Activated B cell treated with CpG ODN at 0.5 μM for 24 hours (primary cell): ENCODE measurements at places on chromosomes 16 and 17. TPM values are rescaled to one million over a fixed set of nuclear protein-coding genes. Genes with fewer than 3 reads are reported as not detected.

KRT40 gene
- total RNA-seq: not detected in 2 replicates

CLDN7 gene
- 1.1 and 1.8 TPM in 2 replicates for total RNA-seq

FBXL20 gene
- 14.1 and 14.4 TPM in 2 replicates for total RNA-seq

KRTAP9-8 gene
- not detected in 2 replicates for total RNA-seq

KRT27 gene
- total RNA-seq: not detected in 2 replicates

TPSG1 gene
- not detected in 2 replicates for total RNA-seq

MAPT gene
- 0.18 and 0.22 TPM in 2 replicates for total RNA-seq

RNPS1 gene
- total RNA-seq: 228 and 232 TPM in 2 replicates

DNA sequence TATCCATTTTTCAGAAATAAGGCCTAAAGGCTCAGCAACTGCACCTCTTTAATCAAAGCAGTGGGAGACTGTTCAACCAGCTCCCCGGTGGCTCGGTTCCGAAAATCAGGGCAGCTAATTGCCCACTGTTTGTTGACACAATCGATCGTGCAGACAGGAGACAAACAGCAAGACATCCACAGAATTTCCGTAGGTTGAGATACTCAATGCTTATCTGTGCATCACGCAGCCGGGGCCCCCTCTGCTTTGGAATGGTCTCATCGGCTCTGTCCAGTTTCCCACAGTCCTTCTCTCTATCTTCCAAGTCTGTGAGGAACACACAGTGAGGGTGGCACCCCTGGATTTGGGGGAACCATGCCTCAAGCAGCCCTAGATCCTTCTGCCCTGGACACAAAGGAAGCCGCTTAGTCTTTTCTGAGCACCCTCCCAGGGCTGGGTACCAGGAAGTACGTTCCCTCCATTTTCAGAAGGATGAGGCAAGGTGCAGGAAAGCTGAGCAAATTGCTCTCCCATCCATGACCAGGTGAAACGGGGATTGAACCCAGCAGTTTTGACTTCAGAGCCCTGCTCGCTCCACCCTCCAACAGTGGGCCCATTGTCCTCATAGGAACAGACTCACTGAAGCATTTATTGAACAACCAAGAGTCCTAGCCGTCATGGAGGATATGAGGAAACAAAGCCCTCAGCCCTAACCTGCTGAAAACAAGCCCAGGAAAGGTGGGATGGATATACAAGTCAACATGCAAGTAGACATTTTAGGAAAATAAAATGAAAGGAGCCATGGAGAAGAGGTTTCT is 70.7 kb downstream of the C16orf95 start:
- no peak for DNase-seq

DNA sequence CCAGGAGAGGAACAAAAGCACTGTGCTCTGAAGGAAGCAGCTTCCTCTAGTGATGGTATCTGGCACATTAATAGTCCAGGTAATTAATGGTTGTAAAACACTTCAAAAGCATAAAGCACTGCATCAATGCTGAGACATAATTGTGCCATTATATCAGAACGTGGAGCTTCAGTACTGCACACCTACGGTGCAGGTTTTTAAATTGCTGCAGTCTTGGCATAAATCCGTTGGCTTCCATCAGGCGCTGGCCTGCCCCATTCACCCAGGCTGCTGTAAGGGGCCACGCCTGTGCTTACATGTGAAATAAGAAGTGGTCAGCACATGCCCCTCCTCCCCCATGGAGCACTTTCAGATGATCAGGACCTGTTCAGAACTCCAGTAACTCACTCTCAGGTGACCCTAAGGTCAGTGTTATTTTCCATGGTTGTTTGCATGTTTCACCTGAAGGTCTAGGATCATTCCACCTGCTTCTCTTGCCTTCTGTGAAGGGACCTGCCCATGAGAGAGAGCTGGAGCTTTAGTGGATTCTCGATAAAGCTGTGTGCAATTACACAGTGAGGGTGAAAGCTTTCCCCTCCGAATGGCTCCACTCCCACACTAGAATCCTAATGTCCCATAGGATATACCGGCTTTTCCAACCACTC is 345.3 kb downstream of the CA10 start:
- no peak for DNase-seq

- no peak for DNase-seq
Observed at GRCh38 chr17:82632451-82632850, 15.8 kb downstream of the WDR45B start.

- DNase-seq: no peak
Observed at GRCh38 chr16:53087101-53087500, 32.3 kb downstream of the CHD9 start.

DNA sequence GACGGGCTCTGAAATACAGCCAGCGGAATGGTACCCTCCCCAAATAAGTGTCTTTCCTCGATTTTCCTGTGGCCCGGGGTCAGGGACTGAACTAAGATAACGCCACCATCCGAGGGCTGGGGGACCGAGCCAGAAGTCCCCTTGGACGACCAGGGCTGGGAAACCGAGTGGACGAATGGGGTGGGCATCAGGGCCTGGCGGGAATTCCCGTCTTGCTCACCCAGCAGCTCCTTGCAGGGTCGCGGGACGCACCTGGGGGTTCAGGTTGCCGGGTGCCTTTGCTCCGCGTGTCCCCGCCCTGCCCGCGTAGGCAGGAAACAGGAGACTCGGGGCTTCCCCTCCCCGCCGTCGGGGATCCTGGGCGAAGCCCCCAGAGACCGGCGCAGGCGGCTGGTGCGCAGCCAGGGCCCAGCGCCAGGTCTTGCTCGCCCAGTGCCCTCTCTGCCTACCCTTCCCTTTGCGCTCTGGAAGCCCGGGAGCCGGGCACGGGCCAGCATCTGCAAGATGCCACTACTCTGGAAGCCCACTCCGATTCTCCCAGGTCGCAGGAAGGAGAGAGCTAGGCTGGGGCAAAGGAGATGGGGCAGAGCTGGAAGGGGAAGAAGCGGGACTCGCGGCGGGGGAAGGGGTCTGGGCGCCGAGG is 665 bp upstream of the GRIN2C start:
- peak; percentile 47 for DNase-seq

DNA sequence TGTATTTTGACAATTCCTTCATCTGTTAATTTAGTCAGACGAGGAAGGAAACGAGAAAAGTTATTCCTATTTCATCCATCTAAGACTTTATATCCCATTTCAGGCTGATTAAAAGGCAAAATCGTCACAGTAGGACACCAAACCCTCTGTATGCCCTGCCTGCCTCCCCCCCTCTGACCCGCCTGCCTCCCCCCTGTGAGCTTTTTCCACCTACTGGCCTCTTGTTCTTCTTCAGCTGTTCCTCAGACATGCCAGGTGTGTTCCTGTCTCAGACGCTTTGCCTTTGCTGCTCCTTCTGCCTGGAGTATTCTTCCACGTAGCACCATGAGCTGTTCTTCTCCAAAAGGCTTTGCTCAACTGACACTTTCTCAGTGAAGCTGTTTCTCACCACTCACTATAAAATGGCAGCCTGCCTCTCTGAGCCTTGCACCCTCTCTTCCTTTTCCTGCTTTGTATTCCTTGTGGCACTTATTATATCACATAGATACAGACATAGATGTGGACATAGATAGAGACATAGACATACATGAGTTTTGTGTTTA is 723.4 kb downstream of the MAF start:
- DNase-seq: no peak

GRCh38 chr16:85448557-85449190 is 164.4 kb upstream of the GSE1 start:
- peak; percentile 27 for DNase-seq

GRCh38 chr17:7651097-7651664 is 455 bp downstream of the ATP1B2 start:
- DNase-seq: no peak

GRCh38 chr17:64978138-64978537 is 58.9 kb upstream of the LRRC37A3 start:
- DNase-seq: no peak

GRCh38 chr17:73783945-73784603 is 139.8 kb upstream of the SDK2 start:
- DNase-seq: no peak

GRCh38 chr16:71811261-71811803 is 2.7 kb upstream of the AP1G1 start:
- DNase-seq: no peak

GRCh38 chr17:13636951-13637350 is 35.2 kb upstream of the HS3ST3A1 start:
- no peak for DNase-seq

- no peak for DNase-seq
Observed at GRCh38 chr17:9802294-9802693, 10.9 kb upstream of the DHRS7C start.

DNA sequence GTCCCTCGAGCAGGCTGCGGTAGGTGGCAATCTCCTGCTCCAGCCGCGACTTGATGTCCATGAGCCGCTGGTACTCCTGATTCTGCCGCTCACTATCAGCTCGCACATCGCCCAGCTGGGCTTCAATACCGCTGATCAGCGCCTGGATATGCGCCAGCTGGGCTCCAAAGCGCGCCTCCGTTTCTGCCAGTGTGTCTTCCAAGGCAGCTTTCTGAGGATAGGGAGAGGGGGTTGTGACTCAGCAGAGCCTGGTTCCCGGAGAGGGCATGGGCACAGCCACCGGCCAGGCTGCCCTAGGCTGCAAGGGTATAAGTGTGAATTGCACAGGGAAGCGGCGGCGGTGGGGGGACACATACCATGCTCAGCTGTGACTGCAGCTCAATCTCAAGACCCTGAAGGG is 4.3 kb downstream of the KRT19 start:
- no peak for DNase-seq

- DNase-seq: no peak
Observed at GRCh38 chr17:49817993-49818392, 29.5 kb downstream of the KAT7 start.

- peak; percentile 47 for DNase-seq
Observed at GRCh38 chr17:81399481-81400153, 4.4 kb downstream of the BAHCC1 start.

DNA sequence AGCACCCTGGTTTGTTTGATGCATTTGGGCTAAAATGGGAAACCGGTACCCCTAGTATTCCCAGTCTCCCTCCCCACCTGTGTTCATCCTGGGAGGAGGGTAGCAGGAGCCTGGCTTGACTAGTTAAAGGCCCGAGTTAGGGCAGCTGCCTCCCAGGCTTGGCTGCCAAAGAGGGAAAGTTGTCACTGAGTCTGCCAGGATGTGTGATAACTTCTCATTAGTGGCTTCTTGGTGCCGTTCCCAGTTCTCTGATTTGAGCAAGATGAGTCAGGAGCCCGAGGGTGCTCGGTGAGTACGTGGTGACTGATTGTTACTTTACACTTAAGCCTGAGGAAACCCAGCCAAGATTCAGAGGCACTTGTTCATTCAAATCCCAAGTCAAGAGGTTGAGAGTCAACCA is 2.5 kb downstream of the KRT32 start:
- no peak for DNase-seq
